ENCODE measurements at places on chromosomes 4 and X.

- no peak for DNase-seq
These were observed 71.3 kb downstream of the PPEF2 start for GRCh38 chr4:75830906-75831305.

GRCh38 chr4:46975812-46976553 lies 17.4 kb downstream of the GABRA4 start:
- no peak for DNase-seq

DNA sequence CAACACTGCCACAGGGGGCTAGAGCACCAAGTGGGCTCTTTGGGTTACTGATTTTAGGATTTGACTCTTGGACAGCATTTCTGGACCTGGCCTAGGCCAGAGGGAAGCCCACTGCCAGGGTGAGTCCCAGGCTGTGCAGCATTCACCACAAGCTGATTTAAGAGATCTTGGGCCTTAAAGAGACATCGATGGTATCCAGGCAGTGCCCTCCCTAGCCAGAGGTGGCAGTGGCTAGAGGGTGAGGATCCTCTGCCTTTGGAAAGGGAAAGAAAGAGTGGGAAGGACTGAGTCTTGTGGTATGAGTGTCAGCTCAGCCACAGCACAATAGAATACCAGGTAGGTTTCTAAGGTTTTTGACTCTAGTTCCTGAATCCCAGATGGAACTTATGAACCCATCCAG lies 613.9 kb downstream of the FAT4 start:
- DNase-seq = no peak

DNA sequence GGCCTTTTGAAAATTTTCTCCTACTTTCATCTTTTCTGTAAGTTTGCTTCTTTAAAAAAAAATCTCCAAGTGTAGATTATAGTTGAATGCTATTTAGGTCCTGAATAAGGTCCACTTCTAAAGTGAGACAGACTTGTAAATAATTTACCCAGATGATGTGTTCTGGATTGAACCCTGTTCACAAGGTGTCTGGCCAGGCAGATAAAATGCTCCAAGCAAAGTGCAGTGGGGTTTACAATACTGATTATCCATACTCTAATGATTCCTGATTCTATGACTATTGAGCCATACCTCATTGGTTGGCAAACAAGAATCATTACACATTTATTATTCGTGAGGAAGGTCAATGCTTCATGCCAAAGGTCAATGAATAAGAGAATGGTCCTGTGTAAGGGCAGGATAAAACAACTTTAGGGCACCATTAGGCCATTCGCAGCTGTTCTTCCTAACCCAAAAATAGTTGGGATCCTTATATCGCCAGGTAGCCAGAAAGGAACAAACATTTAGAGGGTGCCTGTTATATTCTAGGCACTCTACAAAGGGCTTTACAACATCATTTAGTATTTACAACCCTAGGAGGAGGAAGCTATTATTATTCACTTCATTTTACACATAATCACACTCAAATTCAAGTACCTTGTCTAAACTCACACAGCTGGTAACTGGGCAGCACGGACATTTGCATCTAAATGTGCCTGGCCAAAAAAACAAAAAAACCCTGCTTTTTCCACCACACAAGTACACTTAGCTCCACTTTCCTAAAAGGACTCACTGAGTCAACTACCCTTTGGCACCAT lies 18.6 kb upstream of the SAT1 start:
- DNase-seq = no peak

DNA sequence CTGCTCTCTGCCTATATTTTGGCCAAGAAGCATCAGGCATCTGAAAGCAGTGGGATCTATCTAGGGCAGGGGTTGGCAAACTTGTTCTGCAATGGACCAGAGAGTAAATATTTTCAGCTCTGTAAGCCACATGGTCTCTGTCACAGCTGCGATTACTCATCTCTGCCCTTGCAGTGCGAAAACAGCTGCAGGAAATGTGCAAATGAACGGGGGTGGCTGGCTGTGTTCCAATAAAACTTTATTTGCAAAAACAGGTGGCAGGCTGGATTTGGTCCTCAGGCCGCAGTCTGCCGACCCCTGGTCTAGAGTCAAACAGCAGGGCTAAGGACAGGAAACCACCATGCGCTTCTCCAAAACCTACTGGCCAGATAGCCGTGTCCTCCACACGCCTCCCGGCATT lies 48.6 kb downstream of the ACOX3 start:
- peak; percentile 83 for DNase-seq

GRCh38 chr4:21470535-21470934 lies 478.0 kb downstream of the KCNIP4 start:
- no peak for DNase-seq

DNA sequence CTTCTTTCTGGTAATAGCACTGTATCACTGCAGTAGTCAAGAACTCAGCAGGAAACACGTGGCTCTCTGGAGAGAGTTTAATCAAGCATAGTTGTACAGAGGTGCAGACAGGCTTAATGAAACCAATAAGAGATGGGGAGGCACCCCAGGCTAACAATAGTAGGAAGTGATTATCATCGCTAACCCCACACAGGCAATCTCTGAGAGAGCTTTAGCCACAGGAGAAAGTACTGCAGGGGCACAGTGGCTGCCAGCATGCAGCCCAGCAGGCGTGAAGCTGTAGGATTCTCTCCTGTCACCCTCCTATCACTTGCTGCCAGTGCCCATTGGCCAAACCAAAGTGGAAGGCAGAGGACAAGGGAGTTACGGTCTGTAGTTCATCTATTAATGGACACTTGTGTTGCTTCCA lies 450.0 kb upstream of the RASGEF1B start:
- no peak for DNase-seq

- DNase-seq = no peak
These were observed 106.5 kb upstream of the ANK2 start for GRCh38 chr4:112942997-112943396.

DNA sequence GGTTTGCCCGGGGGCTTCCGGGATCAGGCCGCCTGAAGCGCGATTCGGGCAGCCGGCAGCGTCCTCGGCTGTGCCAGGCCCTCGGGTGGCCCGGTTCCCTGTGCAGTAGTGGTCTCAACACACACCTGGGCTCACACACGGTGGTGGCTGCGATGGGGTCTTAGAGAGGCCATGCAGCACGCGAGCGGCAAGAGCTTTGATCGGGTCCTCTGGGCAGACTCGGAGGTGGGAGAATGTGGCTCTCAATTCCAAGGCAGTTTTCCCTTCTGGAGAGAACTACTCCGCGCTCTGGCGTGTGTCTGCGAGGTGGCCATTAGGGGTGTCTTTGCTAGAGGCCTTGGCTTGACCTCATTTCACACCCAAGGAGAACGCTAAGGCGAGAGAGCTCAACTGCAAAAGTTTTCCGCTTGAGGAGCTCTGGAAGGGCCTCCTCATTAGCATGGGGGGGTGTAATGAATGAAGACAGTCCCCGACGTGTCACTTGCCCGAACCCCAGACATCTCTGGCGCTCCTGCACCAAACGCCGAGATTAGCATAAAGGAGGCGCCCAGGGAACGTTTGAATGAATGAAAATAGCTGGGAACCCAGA lies 771 bp upstream of the RBPJ start:
- no peak for DNase-seq

GRCh38 chr4:158861281-158861680 lies 92.5 kb downstream of the FNIP2 start:
- no peak for DNase-seq

- no peak for DNase-seq
These were observed 2.9 kb upstream of the REELD1 start for GRCh38 chr4:146211440-146211839.

GRCh38 chrX:1239681-1240142 lies 27.3 kb upstream of the CRLF2 start:
- peak; percentile 64 for DNase-seq

- DNase-seq = no peak
These were observed 17.1 kb downstream of the DDX3X start for GRCh38 chrX:41350976-41351569.

GRCh38 chr4:98383431-98384106 lies 122.4 kb downstream of the RAP1GDS1 start:
- no peak for DNase-seq

- no peak for DNase-seq
These were observed 836.8 kb upstream of the LCORL start for GRCh38 chr4:18858229-18858922.

DNA sequence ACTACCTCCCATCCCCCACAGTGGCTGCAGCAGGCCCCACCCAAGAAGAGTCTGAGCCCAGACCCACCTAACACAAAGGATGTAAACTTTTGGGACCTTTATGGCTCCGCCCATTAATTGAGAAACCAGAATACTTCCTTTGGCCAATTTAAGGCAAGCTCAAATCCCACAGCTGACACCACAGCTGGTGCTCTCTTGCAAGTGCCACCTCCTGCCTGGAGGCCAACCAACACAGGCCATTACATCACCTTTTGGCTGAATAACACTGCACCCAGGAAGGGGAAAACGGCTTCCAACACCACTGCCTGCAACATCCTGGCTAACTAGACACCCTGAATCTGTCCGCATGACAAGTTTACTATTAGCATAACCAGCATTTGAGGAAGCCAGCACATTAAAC lies 248.8 kb downstream of the PRDM5 start:
- DNase-seq = no peak

- DNase-seq = no peak
These were observed 68.6 kb upstream of the QRFPR start for GRCh38 chr4:121449416-121449815.

- no peak for DNase-seq
These were observed 128.7 kb downstream of the ARHGAP24 start for GRCh38 chr4:85603437-85604336.

- DNase-seq = no peak
These were observed 30.9 kb downstream of the NIPAL1 start for GRCh38 chr4:48047421-48047844.

GRCh38 chr4:188660796-188661195 lies 521.6 kb downstream of the TRIML1 start:
- no peak for DNase-seq

GRCh38 chrX:57232658-57233360 lies 53.7 kb upstream of the FAAH2 start:
- DNase-seq = no peak

GRCh38 chr4:177785000-177785399 lies 342.8 kb upstream of the AGA start:
- no peak for DNase-seq

Measured in psoas muscle (tissue), 8 donors.